A549 treated with GW870086 at 1 μM for 4 hours (cell line): ENCODE measurements at places on chromosomes 5 and 9. TPM values are rescaled to one million over a fixed set of nuclear protein-coding genes. Genes with fewer than 3 reads are reported as not detected.

Gene PCDHGC5
- total RNA-seq = 0.05 to 0.06 TPM in 2 of 5 replicates, not detected in the others

Gene LCN15
- not detected in 5 replicates for total RNA-seq

Gene SH2D3C
- 0.06 to 0.07 TPM in 2 of 5 replicates, not detected in the others for total RNA-seq

Gene EIF4EBP3
- total RNA-seq = 1.1 to 3.0 TPM (median 2.1 TPM) in 5 replicates

Gene TNFSF15
- 0.13 to 0.17 TPM (median 0.15 TPM) in 5 replicates for total RNA-seq

Gene TLX3
- total RNA-seq = not detected in 5 replicates

Gene DRD1
- total RNA-seq = 0.13 to 0.23 TPM (median 0.17 TPM) in 5 replicates

Gene HMCN2
- 0.05 to 0.08 TPM (median 0.06 TPM) in 5 replicates for total RNA-seq
